ENCODE measurements at places on chromosomes 3 and 15.

- DNase-seq: no peak
Observed at GRCh38 chr3:38564631-38565338, 68.6 kb downstream of the EXOG start.

DNA sequence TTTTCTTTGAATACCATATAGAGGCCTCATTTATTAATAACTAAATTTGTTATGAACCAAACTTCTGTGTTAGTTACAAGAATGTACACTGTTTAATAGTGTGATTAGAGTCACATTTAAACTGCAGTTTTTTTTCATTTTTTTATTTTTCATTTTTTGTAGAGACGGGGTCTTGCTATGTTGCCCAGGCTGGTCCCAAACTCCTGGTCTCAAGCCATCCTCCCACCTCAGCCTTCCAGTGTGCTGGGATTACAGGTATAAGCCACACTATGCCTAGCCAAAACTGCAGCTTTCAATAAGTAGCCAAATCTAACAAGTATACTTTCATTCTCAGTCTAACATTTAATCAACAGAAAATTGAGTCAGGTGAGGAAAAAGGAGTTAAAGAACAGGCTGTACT is 10.2 kb upstream of the ATP11B start:
- DNase-seq: no peak

GRCh38 chr3:56680054-56680580 is 2.9 kb downstream of the TASOR start:
- no peak for DNase-seq

GRCh38 chr3:3013317-3014052 is 96.7 kb downstream of the IL5RA start:
- DNase-seq: no peak

GRCh38 chr3:124633524-124633923 is 96.7 kb upstream of the UMPS start:
- no peak for DNase-seq

GRCh38 chr3:152258448-152259393 is 10.0 kb upstream of the MBNL1 start:
- peak; percentile 68 for DNase-seq

DNA sequence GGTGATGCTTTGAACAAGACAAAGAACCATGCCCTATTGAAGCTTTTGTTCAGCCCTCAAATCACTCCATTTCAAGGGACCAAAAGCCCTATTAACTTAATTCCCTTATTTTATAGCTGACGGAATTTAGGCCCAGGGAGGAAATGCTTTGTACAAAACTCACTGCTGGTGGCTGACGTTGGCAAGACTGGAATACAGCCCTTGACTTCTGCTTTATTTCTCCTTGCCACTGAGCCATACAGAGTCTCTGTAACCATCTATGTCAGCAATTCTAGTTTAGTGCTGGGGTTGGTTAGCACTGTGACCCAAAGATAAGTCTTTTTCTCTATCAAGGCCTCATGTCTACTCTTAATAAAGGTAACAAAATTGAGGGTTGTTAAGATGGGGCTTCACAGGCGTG is 316.1 kb upstream of the TPRG1 start:
- DNase-seq: no peak

DNA sequence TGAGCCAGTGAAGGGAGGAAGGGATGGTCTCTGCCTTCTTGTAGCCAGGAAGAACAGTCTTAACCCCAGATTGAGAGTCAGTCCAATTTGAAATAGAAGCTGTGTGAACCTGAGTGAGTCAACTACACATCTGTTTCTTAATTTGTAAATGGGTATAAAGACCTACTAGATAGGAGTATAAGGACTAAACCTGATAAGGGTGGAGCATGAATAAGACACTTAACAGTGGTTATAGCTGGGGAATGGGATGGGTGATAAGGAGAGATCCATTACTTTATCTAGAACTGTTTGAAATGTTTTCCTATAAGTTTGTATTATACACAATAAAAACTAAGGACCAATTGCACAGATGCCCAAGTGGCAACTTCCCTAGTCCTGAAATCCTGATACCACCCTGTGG is 1.4 kb downstream of the MAN2C1 start:
- DNase-seq: no peak

GRCh38 chr3:31922962-31923361 is 58.1 kb downstream of the OSBPL10 start:
- no peak for DNase-seq

GRCh38 chr3:11953350-11953749 is 50.8 kb upstream of the SYN2 start:
- no peak for DNase-seq

DNA sequence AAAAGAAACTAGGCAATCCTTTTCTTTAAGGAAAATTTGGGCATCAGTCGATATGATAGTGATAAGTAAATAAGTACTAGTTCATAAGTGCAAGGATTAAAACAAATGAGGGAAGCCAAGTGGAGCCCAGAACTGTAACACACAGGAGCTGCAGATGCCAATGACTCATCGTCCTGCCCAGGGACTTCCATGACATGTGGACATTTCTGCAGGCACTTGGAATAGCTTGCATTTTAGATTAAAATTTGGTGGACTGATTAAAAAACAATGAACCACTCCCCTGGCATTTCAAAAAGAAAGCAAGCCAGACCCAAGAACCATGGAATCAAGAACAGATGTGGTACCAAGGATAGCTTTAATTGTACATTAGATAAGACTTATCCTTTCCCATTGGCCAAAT is 2.9 kb downstream of the SAMD7 start:
- DNase-seq: no peak

GRCh38 chr3:187002915-187003314 is 72.6 kb downstream of the ST6GAL1 start:
- no peak for DNase-seq

DNA sequence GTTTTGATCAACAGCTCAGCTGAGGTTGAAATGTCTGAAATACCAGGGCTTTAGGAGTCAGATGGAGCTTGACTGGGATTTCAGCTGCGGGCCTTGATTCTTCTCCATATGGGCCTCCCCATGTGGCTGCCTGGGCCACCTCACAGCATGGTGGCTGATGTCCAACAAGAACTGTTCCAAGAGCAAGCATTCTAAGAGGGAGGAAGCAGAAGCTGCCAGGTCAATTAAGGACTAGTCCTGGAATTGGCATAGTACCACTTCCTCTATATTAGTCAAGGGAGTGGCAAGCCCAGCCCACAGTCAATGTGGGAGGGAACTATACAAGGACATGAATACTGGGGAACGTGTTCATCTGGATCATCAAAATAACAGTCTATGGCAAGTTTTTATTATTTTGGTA is 181.7 kb upstream of the ANKRD28 start:
- no peak for DNase-seq

DNA sequence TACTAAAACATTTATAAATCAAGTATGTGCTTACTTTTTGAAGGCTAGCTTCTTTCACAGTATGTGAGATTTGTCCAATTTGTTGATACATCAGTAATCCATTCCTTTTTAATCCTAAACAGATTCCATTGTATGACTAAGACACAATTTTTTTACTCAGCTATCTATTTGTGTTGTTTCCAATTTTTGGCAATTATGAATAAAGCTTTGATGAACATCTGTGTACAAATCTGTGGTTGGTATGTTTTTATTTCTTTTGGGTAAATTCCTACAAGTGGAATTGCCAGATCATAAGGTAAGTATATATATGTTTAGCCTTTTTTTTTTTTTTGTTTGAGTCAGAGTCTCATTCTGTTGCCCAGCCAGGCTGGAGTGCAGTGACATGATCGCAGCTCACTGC is 56.2 kb upstream of the VEPH1 start:
- no peak for DNase-seq

DNA sequence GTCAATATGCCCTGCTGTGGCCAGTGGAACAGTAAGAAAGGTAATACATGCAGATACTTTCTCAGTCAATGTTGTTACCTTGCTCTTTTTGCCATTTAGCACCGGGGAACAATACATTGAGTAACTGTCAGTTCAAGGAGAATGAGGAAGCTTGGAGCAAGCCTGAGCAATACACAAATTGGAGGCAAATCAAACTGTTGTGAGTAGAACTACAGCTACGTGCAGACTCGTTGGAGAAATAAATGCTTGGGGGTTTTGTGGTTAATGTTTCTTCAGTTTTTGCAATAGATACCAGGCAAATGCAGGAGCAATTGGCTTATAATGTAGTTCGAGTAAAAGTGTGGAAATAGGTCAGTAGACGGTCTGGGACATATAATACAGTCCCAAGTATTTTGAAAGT is 587.3 kb upstream of the ROBO1 start:
- DNase-seq: no peak

Measured in NAMALWA (cell line).